NCI-H82 (cell line): ENCODE measurements at places on chromosomes 4 and X.
A peak's percentile ranks its signal among the peaks of the same experiment; 100 is the strongest.

- DNase-seq: peak; percentile 23
Observed at GRCh38 chrX:31580227-31580626, 508.4 kb upstream of the FTHL17 start.

DNA sequence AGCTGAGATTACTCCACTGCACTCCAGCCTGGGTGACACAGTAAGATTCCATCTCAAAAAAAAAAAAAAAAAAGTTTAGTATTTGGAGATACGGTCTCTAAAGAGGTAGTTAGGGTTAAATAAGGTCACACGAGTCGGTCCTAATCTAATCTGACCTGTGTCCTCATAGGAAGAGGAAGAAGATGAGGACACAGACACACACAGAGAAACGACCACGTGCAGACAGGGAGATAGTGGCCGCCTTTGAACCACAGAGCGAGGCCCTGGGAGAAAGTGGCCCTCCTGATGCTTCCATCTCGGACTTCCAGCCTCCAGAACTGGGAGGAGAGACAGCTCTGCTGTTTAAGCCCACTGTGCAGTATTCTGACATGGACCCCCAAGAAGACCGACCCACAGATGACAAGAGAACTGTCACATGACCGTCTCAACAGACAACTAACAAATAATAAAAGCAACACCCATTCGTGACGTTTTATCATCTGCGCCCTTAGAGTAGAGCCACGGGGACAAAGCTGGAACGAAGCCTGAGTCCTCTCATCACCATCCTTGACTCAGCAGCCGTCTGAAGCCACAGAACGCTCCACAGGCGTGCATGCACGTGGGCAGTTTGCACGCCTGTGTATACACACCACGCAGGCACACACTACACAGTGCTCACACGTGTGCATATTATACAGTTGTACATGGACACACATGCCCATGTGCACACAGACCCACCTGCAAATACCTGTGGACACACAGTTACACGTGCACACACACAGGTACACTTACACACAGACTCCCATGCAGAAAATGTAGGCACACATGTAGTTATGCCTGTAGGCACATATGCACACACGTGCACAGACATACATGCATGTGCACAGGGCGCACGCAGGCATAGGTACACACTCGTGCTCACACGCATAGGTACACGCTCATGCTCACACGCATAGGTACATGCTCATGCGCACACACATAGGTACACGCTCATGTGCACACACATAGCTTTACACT, 51.7 kb downstream of the FAM53A start:
- DNase-seq: no peak

DNA sequence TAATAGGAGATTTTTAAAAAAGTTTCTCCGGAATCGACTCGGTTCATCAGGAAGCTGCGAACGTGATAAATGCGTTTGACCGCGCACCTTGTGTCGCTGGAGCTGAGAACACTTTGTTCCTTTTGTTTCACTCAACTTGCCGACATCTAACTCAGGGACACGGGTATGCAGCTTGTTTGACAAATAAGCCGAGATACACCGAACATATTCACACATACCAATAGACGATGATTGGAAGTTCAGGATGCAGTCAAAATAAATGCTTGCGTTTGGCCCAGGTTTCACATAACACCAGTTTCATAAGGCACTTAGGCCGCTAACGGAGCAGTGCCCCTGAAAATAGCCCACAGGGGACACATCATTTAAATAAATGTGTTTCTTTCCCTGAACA, 932 bp upstream of the SHISA3 start:
- no peak for DNase-seq

DNA sequence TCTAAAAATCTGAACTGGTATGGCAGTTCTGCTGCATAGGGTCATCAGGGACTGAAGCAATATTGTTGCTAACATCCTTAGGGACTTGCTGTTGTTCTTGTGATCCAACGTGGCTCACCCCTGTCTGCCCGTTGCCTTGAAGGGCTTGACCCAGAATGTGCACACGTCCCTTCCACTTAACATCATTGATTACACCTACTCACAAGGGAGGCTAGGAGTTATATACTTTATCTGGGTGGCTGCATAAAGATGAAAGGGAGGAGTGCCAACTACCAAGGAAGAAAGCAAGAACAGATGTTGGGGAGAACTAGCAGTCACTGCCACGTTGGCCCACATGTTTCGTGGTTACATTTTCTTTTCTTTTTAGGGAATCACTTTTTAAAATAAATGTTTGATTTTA, 34.0 kb downstream of the SLC9A6 start:
- no peak for DNase-seq

- no peak for DNase-seq
Observed at GRCh38 chr4:78611215-78611558, 59.6 kb downstream of the ANXA3 start.

DNA sequence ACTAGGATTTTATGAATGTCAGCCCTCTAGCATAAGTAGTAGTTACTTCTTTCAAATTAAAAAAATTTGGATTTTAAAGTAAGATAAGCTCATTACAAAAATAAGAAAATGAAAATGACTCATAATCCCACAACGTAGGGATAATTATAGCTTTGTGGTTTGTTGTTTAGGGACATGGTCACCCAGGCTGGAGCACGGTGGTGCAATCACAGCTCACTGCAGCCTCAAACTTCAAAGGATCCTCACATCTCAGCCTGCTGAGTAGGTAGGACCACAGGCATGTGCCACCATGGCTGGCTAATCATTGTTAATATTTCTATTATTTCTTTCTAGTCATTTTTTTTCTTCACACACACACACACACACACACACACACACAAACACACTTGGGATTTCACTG, 57.6 kb downstream of the PLAC1 start:
- DNase-seq: no peak

- DNase-seq: no peak
Observed at GRCh38 chr4:156237231-156237630, 283.6 kb upstream of the CTSO start.

GRCh38 chrX:2549876-2550275, 49.1 kb upstream of the DHRSX start:
- DNase-seq: peak; percentile 90

DNA sequence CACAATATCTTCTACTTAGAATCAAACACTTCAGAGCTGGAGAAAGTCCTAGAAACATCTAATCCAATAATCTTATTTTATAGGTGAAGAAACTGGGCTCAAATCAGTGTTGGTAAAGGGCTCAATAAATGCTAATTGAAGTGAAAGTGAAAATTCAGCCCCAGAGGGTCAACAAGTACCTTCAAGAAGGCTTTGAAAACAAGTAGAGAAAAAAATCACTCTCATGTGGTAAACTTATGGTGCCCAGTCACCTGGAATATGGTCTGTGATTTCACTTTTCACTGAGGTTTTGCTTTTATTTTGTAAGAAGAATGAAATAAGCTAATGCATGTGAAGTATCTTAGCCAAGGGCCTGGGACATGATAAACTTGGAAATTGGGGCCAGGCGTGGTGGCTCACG, 29.1 kb upstream of the EIF4E start:
- no peak for DNase-seq

DNA sequence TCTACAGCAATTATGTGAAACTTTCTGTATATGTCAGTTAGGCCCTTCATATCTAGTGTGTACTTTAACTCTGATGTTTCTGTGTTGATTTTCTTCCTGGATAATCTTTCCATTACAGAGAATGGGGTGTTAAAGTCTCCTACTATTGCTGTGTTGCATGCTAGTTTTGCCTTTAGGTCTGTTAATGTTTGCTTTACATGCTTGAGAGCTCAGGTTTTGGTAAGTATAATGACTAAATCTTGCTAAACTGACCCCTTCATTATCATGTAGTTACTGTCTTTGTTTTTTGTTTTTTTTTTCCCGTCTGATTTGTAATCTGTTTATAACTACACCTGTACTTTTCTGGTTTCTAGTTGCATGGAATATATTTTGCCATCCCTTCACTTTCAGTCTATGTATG, 63.6 kb upstream of the UGT2B15 start:
- no peak for DNase-seq

DNA sequence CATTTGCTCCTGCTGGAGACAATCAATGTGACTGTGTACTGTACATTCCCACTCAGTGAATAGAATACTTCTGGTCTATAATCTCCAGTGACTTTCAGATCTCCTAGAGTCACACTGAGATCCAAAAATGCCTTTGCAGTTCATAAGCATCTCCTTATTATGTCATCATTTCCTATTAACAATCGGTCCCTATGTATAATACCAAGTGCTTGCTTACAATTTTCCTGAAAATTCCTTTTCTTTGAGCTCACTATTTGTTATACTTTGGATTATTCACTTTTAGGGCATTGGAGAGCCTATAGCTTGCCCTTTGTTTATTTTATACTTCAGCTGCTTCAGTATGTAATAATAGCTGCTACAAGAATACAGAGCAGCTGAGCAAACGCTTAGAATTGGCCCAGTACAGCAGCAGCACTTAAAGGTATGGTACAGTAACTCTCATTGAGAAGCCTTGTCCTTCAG, 313.0 kb downstream of the DCTD start:
- no peak for DNase-seq

GRCh38 chr4:19349416-19349815, 902.3 kb upstream of the SLIT2 start:
- DNase-seq: no peak
